Epithelial cell of umbilical artery (primary cell): ENCODE measurements at places on chromosomes 12 and 14. TPM values are rescaled to one million over a fixed set of nuclear protein-coding genes. Genes with fewer than 3 reads are reported as not detected.

SERPINA5 gene
- under 0.01 TPM in 1 of 2 replicates, not detected in the other for total RNA-seq

THTPA gene
- 10.0 and 10.4 TPM in 2 replicates for total RNA-seq

RIN3 gene
- total RNA-seq = 3.6 and 4.1 TPM in 2 replicates

IL22 gene
- not detected in 2 replicates for total RNA-seq

KITLG gene
- total RNA-seq = 20.1 and 44.2 TPM in 2 replicates

SLC25A47 gene
- total RNA-seq = not detected in 2 replicates

C12orf54 gene
- not detected in 2 replicates for total RNA-seq

GPD1 gene
- total RNA-seq = not detected in 2 replicates

CCDC196 gene
- total RNA-seq = not detected in 2 replicates

KIF26A gene
- 4.4 and 12.0 TPM in 2 replicates for total RNA-seq

MRPL51 gene
- total RNA-seq = 109 and 117 TPM in 2 replicates

BEGAIN gene
- total RNA-seq = 0.32 and 0.91 TPM in 2 replicates

NTN4 gene
- total RNA-seq = 125 and 190 TPM in 2 replicates

GPR65 gene
- 0.32 TPM in 1 of 2 replicates, not detected in the other for total RNA-seq

CAPS2 gene
- 2.3 TPM in 2 replicates for total RNA-seq

IFT43 gene
- 18.2 and 35.7 TPM in 2 replicates for total RNA-seq

BDKRB1 gene
- total RNA-seq = 0.30 and 0.32 TPM in 2 replicates

DCN gene
- 8.8 and 47.1 TPM in 2 replicates for total RNA-seq

GPR84 gene
- not detected in 2 replicates for total RNA-seq

CAPZA3 gene
- total RNA-seq = not detected in 2 replicates

TMEM30B gene
- under 0.01 TPM in 2 replicates for total RNA-seq

FAIM2 gene
- total RNA-seq = under 0.01 and 0.15 TPM in 2 replicates

STAC3 gene
- 0.30 and 0.32 TPM in 2 replicates for total RNA-seq

EPYC gene
- not detected in 2 replicates for total RNA-seq

FERMT2 gene
- 94.8 and 97.1 TPM in 2 replicates for total RNA-seq

NELL2 gene
- under 0.01 TPM in 1 of 2 replicates, not detected in the other for total RNA-seq

L2HGDH gene
- 3.6 and 5.6 TPM in 2 replicates for total RNA-seq

ANKS1B gene
- total RNA-seq = 0.46 TPM in 1 of 2 replicates, not detected in the other

NANOG gene
- not detected in 2 replicates for total RNA-seq

CCDC38 gene
- not detected in 2 replicates for total RNA-seq

INTS13 gene
- total RNA-seq = 52.6 and 57.8 TPM in 2 replicates

AQP2 gene
- total RNA-seq = not detected in 2 replicates

KRT79 gene
- total RNA-seq = under 0.01 TPM in 1 of 2 replicates, not detected in the other

PLCZ1 gene
- under 0.01 TPM in 1 of 2 replicates, not detected in the other for total RNA-seq

RHOJ gene
- total RNA-seq = 31.5 and 40.3 TPM in 2 replicates

ARHGAP9 gene
- not detected in 2 replicates for total RNA-seq

OTOGL gene
- 1.8 and 4.2 TPM in 2 replicates for total RNA-seq

PPP4R4 gene
- under 0.01 TPM in 2 replicates for total RNA-seq

PPP1R13B gene
- 6.2 and 14.3 TPM in 2 replicates for total RNA-seq

BCL11B gene
- under 0.01 TPM in 2 replicates for total RNA-seq

DDIT3 gene
- total RNA-seq = 7.5 and 11.2 TPM in 2 replicates

APPL2 gene
- 12.5 and 20.8 TPM in 2 replicates for total RNA-seq

MGST1 gene
- 19.2 and 26.6 TPM in 2 replicates for total RNA-seq

TAC3 gene
- not detected in 2 replicates for total RNA-seq

FSCB gene
- not detected in 2 replicates for total RNA-seq
